Activated CD8-positive, alpha-beta memory T cell treated with anti-CD3 and anti-CD28 coated beads, Interleukin-2, amount 50 U/mL, for 4 hours (primary cell): ENCODE measurements at places on chromosomes 16 and 17.

GRCh38 chr16:48608452-48608851 lies 1.5 kb downstream of the N4BP1 start:
- no peak for DNase-seq

DNA sequence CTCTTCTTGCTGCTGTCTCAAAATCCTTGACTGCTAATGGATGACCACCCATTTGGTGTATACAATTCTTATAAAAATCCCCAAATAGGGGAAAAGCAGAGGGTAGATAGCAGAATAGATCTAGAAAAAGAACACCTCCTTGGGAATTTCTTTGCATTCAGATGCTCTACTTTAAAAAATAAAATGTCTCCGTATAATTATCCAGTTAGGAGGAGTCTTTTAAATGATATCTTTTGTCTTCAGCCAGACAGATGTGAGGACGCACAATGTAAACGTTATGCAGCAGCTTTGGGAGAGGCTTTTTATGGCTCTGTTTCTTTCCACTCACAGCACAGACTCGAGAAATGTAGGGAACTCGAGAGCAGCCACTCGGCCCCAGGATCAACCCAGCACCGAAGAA lies 300.2 kb downstream of the IRF8 start:
- no peak for DNase-seq

DNA sequence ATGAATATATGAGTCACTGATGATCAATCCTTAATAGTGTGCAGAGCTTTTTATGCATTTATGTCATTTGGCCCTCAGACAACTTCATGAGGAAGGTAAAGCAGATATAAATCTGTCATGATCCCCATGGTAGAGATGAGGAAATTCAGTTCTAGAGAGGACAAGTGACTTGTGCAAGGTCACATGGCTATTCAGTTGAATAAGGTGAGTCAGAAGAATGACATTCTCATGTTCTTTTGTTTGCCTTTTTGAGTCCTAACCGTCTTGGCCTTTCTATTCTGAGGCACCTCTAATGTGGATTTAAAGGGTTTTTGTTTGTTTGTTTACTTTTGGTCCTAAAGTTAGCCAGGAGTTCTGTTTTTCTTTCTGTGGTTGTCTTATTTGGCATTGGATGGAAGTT lies 116.2 kb upstream of the ELAC2 start:
- no peak for DNase-seq

DNA sequence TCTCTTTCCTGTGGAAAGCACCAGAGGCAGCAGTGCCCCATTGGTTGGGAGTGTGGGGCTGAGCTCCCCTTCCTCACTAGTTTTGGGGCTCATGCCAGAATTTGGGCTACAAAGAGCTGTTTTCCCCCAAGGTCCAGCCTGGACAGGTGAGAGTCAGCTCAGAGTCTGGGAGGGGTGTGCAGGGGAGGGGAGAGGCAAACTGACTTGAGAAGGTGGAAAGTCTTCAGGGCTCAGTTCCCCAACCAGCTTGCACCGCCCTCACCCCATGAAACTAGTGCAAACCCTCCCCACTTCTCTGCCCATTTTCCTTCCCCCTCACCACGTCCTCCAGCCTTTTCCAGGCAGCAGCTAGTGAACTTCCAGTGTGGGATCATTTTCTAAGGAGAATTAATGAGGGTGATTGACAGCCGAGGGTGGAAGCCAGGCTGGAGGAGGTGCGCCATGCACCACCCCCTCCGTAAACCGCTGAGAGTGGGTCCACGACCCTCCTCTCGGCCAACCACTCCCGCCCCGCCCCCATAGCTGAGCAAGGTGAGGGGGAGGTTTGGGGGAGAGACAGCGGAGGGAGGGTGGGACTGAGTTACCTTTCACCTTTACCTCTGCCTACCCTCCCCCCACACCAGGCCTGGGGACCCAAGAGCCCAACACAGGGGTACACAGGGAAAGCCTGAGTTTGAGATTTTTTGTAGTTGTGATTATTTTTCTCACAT lies 6.2 kb upstream of the DLX4 start:
- DNase-seq = no peak

- no peak for DNase-seq
Observed at GRCh38 chr17:28471531-28472342, 1.7 kb upstream of the SLC13A2 start.

DNA sequence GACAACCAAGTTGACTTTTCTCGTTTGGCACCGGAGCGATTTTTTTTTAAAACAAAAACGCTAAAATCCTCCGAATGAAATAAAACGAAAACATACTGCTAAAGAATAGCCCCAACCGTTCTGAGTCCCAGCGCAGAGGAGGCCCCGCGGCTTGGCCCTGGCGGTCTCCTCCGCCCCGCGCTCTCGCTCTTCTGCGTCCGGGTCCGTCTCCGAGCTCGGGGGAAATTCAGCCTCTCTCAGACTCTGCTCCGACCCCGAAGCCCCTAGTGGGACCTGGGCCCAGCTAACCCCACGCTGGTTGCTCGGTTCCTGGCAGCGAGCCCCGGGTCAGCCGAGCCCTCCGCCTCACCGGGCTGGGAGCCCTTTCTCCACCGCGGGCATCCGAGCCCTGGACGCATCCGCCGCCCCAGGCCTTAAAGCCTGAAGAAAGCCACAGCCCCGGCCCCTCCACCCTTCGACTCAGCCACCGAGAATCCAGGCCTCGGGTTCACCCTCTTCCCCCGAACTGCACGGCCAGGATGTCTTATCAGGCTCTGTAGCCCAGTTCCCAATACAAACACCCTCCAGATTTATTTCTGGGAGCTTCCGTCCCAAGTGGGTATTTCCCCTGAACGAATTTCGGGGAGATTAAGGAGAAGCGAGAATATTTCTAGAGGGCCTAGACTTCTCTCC lies 1.2 kb downstream of the TBX2 start:
- no peak for DNase-seq

- DNase-seq = no peak
Observed at GRCh38 chr17:50864747-50865059, 1.5 kb downstream of the TOB1 start.

GRCh38 chr17:74467221-74467951 lies 952 bp downstream of the CD300A start:
- DNase-seq = no peak

DNA sequence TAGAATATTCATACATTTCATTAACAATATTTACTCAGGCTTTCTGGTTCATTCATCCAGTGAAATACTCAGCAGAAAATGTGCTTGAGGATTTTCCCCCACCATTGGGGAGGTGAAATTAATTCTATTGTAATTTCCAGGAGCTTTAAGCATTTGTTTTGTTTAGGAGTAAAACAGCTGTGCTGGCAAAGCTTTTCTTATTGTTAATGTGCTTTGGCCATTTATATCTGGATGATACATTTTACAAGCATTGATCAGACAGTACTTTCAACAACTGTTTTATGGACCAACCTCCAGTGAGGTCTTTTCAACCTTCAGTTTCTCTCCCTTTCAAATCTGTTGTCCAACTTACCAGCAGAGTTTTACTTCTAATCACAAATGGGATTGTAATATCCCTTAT lies 672.4 kb downstream of the CDH11 start:
- no peak for DNase-seq

GRCh38 chr17:4220655-4221054 lies 43.1 kb downstream of the ANKFY1 start:
- DNase-seq = no peak

DNA sequence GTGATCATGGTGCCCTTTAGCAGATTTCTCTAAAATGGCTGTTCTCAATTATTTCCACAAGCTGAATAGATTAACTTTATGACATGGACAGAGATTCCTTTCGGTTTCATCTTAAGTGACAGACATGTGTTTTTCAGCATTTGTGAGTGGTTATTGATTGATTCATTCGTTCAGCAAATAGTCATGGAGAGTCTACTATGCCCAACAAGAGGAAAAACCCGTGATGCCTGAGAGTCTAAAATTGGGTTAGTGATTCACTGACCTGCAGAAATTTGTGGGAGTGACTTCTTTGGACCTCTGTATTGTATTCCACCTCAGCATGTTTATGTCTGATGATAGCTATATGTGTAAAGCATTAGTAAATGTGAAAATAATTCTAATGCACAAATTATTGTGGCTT lies 28.0 kb upstream of the DUSP14 start:
- DNase-seq = no peak

DNA sequence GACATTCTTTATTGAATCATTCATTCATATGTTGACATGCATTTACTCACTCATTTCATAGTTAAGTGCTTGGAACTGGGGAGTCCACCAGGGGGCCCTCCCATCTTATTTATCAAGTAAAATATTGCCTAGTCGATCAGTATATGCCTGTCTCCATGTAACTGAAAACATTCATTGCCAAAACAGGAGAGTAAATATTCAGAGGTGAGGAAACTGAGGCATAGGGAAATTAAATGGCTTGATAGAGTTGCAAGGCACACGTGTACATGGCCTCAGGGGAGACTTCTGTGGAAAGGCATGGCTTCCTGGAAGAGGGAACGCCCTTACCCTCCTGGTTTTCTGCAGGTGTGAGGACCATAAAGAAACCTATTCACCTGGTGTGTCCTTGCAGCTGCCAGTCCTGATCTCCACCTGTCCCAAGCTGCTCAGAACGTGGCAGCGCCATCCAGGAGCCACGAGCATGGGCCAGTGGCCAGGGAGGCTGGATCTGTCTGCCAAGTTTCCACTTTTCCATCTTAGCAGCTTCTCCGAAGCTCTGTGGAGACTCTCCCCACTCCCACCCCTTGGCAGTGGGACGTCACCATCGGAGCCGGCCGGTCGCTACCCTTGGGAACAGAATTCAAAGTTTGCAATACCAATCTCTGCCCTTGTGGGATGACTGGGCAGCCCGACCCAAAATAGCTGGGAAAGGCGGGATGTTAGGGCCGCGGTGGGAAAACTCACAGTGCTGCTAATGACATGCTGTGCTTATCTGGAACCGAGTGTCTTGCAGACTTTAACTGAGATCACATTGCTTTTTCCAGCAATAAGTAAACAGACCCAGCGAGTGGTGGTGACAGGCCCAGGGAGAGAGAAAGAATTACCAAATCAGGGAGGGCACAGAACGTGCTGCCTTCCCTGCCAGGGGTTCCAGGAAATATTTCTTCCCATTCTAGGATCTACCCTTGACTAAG lies 4.1 kb upstream of the C1QTNF1 start:
- DNase-seq = peak; percentile 54

GRCh38 chr16:27748868-27749546 lies 199.1 kb downstream of the KATNIP start:
- peak; percentile 28 for DNase-seq

GRCh38 chr16:46822270-46822669 lies 8.7 kb downstream of the C16orf87 start:
- DNase-seq = no peak

DNA sequence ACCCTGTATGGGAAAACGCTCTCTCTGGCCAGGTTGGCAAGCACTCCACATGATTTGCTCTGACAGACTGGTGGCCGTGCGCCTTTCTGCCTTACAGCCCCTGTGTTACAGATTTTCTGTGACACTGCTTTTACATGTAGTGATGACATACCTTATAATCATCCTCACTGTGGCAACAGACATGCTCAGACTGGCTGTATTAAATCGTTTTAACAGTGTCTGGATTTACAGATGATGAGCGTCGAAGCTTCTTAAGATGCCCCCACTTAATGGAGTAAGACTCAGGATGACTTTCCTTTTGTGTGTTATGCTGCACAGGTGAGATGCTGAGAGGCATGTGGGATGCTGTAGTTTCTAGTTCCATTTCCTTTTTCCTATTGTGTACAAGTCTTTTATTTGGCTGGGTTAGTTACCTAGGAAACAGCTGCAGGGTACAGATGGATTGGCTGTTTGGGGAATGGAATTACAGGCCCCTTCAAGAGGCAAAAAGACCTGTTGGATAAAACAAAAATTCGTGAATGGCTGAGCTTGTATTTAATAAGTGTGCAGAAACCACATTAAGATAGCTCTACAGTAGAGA lies 20.9 kb upstream of the VWA3A start:
- DNase-seq = no peak

GRCh38 chr17:39132192-39132610 lies 19.2 kb downstream of the PLXDC1 start:
- no peak for DNase-seq

DNA sequence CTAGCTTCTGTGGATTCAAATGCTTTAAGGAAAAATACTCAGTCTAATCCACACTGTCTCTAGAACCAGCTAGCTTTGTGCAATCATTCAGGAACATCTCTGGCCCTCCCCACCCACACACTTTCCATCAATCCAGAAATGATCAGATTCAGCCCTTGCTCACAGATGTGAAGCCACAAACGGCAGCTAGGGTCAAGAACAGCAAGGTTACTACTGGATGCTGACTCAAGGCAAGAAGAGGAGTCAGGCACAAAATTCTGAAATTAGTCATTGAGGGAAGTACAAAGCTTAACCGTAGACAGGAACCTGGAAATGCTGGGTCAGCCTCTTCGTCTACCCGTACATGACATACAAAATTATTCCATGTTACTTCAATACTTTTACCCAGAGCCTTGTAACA lies 174.6 kb downstream of the CDH13 start:
- no peak for DNase-seq

- DNase-seq = no peak
Observed at GRCh38 chr16:50300942-50301625, 34.7 kb downstream of the ADCY7 start.

DNA sequence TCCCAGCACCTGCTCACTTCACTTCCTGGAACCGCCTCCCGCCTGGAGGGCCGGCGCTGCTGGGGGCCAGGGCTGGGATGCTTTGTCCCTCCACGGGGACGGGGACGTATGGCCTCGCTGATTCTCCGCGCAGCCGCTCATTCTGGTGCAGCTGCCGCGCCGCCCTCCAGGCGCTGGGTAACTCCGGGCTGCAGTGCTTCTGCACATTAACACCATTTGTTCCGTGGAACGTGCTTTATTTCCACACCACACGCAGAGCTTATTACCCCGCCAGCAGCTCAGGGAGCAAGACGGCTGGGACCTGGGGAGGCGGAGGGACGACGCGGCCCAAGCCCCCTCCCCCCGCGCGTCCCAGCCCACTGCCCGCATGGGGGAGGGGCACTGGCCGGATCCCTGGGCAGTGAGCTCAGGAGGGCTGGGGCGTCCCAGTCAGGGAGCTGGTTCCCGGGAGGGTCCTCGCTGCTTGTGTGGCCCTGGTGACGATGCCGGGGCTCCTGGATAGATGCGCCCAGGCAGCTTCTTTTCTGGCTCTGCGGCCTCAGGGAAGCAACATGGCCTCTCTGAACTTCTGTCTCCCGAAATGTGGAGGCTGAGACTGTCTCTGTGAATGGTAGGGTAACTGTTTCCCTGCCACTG lies 45.4 kb upstream of the ACSF3 start:
- DNase-seq = no peak
